ENCODE measurements at places on chromosomes 13 and 19.

- DNase-seq, result peak; percentile 66
These were observed 1168.4 kb downstream of the SLITRK1 start for GRCh38 chr13:82713687-82714405.

- no peak for DNase-seq
These were observed 67.3 kb downstream of the DOCK9 start for GRCh38 chr13:98910501-98910951.

DNA sequence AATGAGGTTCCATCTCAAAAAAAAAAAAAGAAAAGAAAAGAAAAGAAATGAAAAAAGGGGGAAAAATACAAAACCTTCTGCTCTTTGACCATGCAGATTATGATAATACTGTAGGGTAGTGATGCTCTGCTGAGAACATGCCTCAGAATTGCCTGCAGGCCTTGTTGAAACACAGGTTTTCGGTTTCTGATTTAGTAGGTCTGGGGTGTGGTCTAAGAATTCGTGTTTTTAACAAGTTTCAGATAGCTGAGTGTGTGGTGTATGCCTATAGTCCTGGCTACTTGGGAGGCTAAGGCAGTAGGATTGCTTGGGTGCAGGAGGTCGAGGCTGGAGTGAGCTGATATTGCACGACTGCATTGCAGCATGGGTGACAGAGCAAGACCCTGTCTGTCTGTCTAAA lies 14.9 kb upstream of the CYP2B6 start:
- no peak for DNase-seq

- DNase-seq, result no peak
These were observed 27.2 kb downstream of the GPX4 start for GRCh38 chr19:1130771-1131717.

DNA sequence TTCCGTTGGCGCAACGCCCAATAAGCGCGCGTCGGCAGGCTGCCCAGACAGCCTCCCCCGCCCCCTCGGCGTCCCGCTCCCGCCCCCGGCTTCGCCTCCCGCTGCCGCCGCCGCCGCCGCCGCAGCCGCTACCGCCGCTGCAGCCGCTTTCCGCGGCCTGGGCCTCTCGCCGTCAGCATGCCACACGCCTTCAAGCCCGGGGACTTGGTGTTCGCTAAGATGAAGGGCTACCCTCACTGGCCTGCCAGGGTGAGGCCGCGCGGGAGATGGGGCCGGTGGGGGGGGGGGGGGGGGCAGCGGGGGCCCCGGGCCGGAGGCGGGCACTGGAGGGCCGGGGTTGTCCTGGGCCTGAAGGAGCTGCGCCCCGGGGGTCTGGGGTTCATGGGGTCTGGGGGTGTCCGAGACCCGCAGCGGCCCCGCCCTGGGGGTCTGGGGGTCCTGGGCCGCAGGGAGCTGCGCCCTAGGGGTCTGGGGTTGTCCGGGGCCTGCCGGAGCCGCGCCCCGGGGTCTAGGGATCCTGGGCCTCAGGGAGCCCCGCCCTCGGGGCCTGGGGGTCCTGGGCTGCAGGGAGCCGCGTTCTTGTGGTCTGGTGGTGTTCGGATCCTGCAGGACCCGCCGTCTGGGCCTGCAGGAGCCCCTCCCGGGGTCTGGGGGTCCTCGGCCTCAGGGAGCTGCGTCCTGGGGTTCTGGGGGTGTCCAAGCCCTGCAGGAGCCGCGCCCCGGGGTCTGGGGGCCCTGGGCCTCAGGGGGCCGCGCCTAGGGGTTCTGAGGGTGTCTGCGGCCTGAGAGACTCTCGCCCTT lies at the start of gene HDGFL2:
Gene HDGFL2, plus strand, starts transcription at position 124 of the 801 bp plus-strand sequence. Its CDS starts 54 bp downstream, at position 178.
- DNase-seq, result no peak

- DNase-seq, result no peak
These were observed 37.9 kb upstream of the CPB2 start for GRCh38 chr13:46142776-46143175.

DNA sequence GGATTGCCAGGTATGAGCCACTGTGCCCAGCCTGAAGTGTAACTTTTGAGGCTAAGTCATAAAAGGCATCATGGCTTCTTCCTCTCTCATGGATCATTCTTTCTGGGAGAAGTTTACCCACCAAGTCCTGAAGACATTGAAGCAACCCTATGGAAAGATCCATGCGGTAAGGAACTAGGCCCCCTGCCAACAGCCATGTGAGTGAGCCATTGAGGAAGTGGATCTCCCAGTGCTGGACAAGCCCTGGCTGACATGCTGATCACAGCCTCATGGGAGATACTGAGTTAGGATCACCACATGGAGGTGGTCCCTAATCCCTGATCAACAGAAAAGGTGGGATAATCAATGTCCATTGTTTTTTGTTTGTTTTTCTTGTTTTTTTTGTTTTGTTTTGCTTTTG lies 3.3 kb upstream of the NUDT19 start:
- no peak for DNase-seq

- DNase-seq, result no peak
These were observed 47.6 kb downstream of the PTPRS start for GRCh38 chr19:5292822-5293611.

- peak; percentile 39 for DNase-seq
These were observed 20.5 kb upstream of the C1QTNF9 start for GRCh38 chr13:24288870-24289269.

- DNase-seq, result no peak
These were observed 29.6 kb downstream of the TNFSF11 start for GRCh38 chr13:42603571-42603970.

Data from BJ (cell line).